HFFc6 (cell line): ENCODE measurements at places on chromosomes 11 and 22. TPM values are rescaled to one million over a fixed set of nuclear protein-coding genes. Genes with fewer than 3 reads are reported as not detected.
A peak's percentile ranks its signal among the peaks of the same experiment; 100 is the strongest.

SYNGR1 gene
- total RNA-seq, result 17.6 to 22.3 TPM (median 19.9 TPM) in 3 replicates

MAFF gene
- total RNA-seq, result 19.3 to 24.1 TPM (median 22.6 TPM) in 3 replicates

SHISAL1 gene
- not detected in 3 replicates for total RNA-seq

DNA sequence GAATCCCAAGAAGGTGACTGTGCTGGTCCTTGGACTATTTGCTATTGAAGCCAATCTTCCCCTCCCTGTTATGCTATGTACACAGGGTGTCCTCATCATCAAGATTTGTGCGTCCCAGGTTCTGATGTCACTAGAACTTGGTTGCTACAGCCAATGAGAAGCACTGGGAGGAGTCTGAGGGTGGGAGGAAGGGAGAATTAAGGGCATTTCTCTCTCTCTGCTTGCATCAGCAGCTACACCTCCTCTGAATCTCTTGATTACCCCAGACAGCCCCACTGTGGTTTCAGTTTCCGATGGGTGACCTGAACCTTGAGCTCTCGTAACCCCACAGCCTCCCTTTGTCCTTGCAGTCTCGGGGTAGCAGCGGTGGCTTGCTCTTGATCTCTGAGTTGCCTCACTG lies 212.4 kb upstream of the SESN3 start:
- no peaks in the 10 kb centered on the region for H3K36me3 ChIP-seq
- DNase-seq, result no peak
- no peaks in the 10 kb centered on the region; the same call in none of the 2 replicates for H3K27me3 ChIP-seq
- no peak overlapping the region for H3K27ac ChIP-seq
- H3K4me3 ChIP-seq, result no peak overlapping the region
- no peaks in the 10 kb centered on the region for H3K4me1 ChIP-seq

GRCh38 chr11:130624971-130625544 lies 176.6 kb downstream of the ADAMTS15 start:
- H3K27ac ChIP-seq, result no peak overlapping the region

DNA sequence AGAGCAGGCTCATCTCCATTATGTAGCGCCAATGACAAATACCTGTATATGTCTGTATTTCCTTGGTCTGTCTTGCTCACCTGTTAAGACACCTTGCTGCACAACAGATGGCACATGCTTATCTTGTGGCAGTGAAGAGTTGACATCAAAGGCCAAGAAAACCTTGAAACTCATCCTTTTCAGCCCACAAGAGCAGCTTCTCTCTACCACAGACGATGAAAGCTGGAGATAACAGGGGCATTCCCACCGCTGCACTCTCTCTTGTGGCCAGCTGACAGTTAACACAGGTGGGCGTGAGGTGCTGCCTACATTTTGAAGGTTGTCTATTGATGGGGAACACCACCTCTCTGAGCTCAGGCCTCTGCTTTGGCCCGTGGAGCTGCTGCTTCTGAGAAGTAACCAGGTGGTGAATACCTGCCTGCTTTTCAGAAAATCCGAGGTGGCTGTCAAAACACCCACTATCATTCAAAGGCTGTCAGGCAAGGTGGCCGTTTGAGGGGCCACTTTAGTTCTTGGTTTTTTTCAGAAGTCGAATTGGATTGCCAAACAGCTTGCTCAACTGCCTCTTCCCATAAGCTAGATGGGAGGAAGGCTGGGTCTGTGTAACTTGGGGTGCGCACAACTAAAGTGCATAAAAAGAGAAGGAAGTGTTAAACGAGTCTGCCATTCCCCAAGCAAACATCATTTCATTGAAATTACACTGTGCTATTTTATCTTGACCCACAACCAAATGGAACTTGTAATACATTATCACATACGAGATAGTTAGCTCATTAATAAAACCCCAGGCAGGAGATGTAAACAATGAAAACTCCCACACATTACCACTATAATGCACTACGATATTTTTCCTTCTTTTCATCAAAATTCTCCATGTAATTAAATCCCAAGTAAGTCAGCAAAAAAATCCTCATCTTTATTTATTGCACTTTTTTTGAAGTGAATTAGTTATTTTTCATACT lies 87.1 kb upstream of the RAG2 start:
- H3K36me3 ChIP-seq, result no peaks in the 10 kb centered on the region
- no peak for DNase-seq
- H3K4me3 ChIP-seq, result no peak overlapping the region
- peaks cover 5% of the 10 kb centered on the region for H3K27me3 ChIP-seq
- H3K27ac ChIP-seq, result no peak overlapping the region

DNA sequence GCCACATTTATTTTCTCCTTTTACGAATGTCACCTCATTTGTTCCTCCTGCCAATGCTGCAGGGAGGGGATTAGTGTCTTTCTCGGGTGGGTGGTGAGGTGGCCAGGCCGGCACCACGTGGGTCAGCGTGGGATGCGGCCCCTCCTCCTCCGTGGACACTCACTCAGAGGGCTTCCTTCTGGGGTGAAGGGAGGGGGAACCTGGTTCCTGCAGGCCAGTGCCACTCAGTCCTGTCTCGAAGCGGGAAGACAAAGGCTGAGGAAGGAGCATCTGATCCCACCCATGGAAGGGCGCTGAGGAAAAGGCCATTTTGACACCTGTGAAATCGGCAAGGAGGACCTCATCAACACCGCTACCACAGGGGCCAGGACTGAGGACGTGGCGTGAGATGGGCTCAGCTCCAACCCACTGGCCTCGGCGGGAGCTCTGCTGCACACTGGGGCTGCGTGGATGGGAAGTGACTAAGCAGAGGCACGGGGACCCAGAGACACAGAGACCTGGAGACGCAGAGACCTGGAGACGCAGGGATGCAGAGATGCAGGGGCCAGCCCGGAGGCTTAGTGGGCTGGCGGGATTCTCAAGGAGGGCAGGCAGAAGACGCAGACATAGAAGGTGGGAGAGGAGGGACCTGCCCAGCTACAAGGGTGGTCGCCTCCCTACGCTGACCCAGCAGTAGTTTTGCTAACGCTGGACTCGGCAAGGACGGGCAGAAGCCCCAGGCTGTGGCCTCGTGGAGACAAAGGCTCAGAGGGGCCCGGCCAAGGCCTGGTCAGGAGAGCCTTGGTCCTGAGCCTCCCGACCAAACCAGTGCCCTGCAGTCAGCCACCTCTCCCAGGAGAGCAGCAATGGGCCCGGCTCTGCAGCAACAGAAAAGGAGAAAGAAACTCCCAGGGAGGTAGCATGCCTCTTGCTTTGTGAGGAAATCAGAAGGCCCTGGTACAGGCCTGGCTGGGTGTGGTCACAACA lies 1071.2 kb downstream of the BRD1 start:
- no peaks in the 10 kb centered on the region for H3K4me1 ChIP-seq
- DNase-seq, result no peak
- H3K36me3 ChIP-seq, result peaks cover 11% of the 10 kb centered on the region
- H3K27me3 ChIP-seq, result no peaks in the 10 kb centered on the region

GRCh38 chr11:2271327-2272227 lies 1.2 kb upstream of the ASCL2 start:
- H3K27me3 ChIP-seq, result peaks cover 41% of the 10 kb centered on the region
- no peak overlapping the region for H3K4me3 ChIP-seq
- no peaks in the 10 kb centered on the region for H3K4me1 ChIP-seq
- H3K27ac ChIP-seq, result no peak overlapping the region
- no peak for DNase-seq

DNA sequence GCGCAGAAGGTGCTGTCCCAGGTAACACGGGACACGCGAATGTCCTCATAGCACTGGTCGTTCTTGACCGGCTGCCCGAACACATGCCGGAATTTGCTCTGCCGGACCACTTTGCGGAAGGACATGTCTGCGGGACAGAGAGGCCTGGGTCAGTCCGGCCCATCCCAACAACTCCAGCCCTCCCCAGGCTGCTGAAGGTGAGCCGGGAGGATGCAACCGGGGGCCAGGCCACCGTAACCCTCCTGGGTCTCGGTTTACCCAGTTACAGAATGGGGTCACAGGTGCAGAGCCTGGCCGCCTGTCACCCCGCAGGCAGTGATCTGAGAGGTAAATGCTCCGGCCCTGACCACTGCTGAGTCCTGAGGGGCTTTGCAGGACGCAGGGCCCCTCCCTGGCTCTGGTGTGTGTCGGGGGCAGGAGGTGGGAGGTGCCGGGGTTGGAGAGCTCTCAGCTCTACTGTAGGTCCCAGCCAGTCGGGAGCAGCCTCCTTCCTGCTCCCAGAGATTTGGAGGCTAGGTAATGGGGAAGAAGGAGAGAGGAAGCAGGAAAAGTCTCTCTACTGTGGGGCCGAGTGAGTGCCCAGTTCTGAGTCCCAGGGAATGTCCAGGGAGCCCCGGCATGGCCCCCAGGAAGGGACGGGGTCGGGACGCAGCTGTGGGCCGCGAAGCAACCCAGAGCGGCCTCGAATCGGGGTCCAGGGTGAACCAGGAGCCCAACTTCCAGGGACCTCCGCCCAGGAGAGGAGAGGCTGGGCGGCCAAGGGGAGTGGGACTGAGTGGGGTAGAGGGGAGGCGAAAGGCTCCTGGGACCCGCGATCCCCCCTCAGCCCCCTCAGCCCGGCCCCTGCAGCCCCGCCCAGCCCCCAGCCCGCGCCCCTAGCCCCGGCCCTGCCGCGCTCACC lies 522 bp downstream of the CORO1B start:
- H3K36me3 ChIP-seq, result no peaks in the 10 kb centered on the region; the same call in 1 of the 2 replicates
- DNase-seq, result no peak
- H3K4me1 ChIP-seq, result peaks cover 10% of the 10 kb centered on the region; the same call in 1 of the 2 replicates
- peak overlapping the region; percentile 76 for H3K27ac ChIP-seq
- peak overlapping the region; percentile 91 for H3K4me3 ChIP-seq

- no peak overlapping the region for H3K4me3 ChIP-seq
- peaks cover 15% of the 10 kb centered on the region for H3K36me3 ChIP-seq
- peaks cover 5% of the 10 kb centered on the region; the same call in 1 of the 2 replicates for H3K4me1 ChIP-seq
- no peaks in the 10 kb centered on the region; the same call in none of the 2 replicates for H3K27me3 ChIP-seq
- H3K27ac ChIP-seq, result no peak overlapping the region
These were observed 17.8 kb downstream of the TMEM121B start for GRCh38 chr22:17103351-17103750.

DNA sequence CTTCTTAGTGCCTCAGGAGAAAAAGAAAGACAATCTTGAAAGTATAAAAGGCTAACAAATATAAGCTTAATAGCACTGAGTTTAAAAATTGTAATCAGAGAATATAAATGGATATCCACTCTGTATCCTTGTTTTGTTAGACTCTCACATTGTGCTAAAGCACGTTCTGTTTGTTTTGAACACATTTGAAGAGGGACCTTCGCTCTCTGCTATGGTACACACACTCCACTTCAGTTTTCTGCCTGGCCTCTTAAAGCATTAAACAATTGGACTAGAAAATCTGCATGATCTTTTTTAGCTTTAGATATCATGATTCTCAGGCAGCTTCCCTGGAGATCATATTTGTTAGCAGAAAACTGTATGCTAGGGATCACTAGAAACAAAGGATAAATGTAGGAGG lies 40.3 kb upstream of the PGR start:
- no peak overlapping the region for H3K4me3 ChIP-seq
- no peak overlapping the region for H3K27ac ChIP-seq
- no peak for DNase-seq

DNA sequence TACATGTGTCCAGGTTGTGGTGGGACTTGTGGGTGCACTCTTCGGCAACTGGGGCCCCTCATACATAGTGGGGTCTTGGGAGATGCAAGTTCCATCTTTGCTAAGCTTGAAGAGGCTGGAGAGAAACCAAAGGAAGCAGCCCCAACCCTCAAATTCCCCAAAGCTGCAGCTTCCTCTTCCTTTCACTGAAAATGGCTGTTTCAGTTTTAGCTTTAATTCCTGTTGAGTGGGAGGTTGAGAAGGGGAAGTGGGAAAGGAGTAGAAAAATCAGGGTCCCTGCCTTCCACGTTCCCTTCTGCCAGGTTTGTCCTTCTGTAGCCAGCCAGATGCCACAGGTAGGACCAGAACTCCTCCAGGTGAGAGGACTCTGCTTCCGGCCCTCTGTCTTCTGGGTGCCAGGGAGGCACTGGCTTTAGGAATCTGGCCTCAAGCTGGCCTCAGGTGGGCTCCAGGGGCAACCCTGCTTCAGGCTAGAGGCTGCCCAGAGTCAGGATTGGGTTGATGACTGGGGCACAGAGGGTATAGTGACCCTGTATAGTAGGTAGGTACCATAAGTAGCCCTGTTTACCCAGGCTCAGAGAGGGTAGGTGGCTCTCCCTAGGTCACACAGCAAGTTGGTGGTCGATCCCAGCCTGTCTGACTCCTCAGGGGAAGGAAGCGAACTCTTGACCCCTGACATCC lies 16.2 kb downstream of the P2RY6 start:
- 0 out of 2 replicates have a peak overlapping the region, but pooled peaks have one; percentile 65 for H3K4me3 ChIP-seq
- H3K4me1 ChIP-seq, result peaks cover 37% of the 10 kb centered on the region
- H3K27ac ChIP-seq, result peak overlapping the region; percentile 97
- DNase-seq, result no peak
- peaks cover 2% of the 10 kb centered on the region; the same call in 1 of the 2 replicates for H3K27me3 ChIP-seq
- H3K36me3 ChIP-seq, result no peaks in the 10 kb centered on the region

DNA sequence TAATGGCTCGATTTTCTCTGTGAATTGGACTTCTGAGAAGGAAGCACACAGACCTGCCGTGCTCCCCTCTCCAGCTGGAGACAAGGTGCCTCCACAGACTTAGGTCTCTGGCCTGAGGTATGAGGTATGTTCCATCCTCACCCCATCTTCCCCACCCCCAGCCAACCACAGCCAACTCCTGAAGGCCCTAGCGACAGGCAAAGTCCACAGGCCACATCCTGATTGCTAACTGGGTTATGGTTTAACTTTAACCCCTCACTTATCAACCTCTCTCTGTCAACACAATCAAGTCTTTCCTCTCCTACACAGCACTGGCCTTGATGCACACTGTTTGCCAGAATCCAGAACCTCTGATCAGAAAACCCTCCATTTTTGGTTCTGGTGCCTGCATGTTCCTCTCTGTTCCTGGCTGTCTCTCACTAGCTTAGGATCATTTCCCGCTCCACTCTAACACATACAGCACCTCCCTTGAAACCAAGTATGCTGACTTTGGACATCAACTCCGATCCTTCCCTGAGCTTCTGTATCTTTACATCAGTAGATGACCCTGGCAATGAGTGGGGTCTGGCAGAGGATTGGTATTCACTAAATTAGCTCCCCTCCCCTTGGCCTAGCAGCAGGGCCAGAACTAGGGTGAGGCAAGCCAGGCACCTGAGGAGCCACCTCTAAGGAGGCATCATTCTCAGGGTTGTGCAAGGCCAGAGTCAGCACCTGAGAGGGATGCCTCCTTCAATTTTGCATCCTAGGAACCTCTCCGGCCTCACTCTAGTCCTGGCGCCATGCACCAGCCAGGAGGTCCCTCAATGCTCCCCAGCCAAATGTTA lies 22.0 kb downstream of the JAML start:
- H3K36me3 ChIP-seq, result no peaks in the 10 kb centered on the region
- DNase-seq, result no peak
- H3K27me3 ChIP-seq, result peaks cover 11% of the 10 kb centered on the region
- no peak overlapping the region for H3K27ac ChIP-seq
- 0 out of 2 replicates have a peak, but pooled peaks cover 4% of the 10 kb centered on the region for H3K4me1 ChIP-seq

- no peaks in the 10 kb centered on the region for H3K4me1 ChIP-seq
- no peak for DNase-seq
- no peaks in the 10 kb centered on the region for H3K27me3 ChIP-seq
- no peak overlapping the region for H3K4me3 ChIP-seq
- no peak overlapping the region for H3K27ac ChIP-seq
These were observed 99.6 kb downstream of the PGR start for GRCh38 chr11:101030015-101030414.
